ENCODE measurements at places on chromosomes 2 and 18.

DNA sequence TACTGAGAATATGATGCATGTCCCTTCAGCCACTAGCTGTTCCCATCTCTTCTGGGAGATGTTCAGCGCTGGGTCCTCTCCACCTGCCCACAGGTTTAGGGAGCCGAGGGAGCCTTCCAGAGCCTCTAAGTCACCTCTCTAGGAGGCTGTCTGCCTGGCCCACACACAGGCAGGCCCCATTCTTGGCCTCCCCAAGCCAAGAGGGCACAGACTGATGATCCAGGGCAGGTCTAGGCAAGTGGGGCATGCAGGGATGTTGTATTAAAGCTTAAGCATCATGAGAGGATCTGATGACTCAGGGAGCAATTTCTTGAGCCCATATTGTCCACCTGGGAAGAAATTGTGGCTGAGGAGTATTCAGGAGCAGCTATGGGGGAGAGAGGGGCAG lies 19.9 kb downstream of the TMSB10 start:
- no peak for DNase-seq

DNA sequence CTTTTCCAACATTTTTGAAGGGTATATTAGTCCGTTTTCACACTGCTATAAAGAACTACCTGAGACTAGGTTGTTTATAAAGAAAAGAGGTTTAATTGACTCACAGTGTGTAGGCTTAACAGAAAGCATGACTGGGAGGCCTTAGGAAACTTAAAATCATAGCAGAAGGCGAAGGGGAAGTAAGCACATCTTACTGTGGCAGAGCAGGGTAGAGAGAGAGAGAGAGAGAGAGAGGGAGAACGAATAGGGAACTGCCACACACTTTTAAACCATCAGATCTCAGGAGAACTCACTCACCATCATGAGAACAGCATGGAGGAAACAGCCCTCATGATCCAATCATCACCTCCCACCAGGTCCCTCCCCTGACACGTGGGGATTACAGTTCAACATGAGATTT lies 420.3 kb downstream of the SOCS6 start:
- DNase-seq: no peak

DNA sequence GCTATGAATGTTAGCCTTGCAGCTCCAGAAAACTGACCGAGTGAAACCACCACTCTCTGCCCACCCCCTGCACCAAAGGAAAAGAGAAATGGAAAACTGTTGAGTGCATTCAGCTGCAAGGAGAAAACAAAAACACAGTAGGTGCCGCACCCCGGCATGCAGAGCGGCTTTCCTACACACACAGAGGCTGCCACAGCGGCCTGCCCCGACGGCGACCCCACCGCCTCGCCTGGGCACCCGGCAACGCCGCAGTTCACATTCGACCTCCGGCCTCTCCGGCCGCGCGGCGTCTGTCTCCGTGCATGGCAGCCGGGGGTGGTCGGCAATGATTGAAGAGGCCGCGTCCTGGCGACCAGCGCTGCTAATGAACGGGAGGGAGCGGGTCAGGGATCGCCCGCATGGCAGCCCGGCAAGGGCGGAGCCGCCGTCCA lies 417.1 kb upstream of the SALL3 start:
- DNase-seq: no peak

DNA sequence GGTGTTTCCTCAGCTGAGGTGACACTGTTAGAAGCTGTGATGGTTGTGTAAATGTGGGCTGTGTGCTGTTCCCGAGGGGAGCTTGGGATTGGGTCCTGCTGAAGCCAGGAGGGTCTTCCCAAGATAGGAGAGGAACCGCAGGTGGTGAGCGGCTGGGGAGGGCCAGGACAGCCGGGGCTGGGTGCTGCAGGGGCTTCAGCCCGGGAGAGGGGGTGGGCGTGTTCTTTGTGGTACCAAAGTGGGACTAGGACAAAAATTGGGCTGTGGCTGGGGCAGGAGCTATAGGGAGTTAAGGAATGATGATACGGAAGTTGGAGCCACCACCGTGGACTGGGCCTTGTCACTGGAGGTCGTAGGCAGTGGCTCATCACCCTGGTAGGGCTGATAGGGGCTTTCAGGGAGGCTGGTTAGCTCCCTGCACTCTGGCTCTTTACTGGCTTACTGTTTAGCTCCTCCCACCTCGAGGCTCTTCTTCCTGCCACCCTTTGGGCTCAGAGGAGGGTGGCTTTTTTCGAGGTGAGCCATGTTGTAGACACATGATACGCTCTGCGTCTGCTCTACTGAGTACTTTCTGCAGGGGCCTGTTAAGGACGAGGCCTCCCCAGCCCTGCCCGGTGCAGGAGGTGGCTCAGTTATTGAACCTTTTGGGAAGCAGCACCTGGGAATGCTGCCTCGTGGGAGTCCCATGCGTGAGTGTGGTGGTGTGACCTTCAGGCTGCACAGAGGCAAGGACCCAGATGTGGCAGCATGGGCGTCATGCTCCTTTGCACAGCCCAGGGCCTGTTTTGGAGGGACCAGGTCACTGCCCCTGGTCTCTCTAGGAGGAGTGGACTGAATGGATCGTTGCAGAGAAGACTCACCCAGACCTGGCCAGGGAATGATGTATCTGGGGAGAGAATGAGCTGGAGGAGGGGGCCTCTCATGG lies 21.6 kb downstream of the ASB1 start:
- DNase-seq: no peak

- no peak for DNase-seq
Observed at GRCh38 chr2:121471532-121472469, 58.9 kb upstream of the RNU4ATAC start.

GRCh38 chr18:32420084-32420750 lies 50.5 kb downstream of the GAREM1 start:
- no peak for DNase-seq

GRCh38 chr2:68009526-68009925 lies 53.3 kb downstream of the C1D start:
- DNase-seq: no peak

- DNase-seq: no peak
Observed at GRCh38 chr2:96574364-96574763, 37.8 kb downstream of the ARID5A start.

GRCh38 chr18:11175266-11175979 lies 26.1 kb upstream of the PIEZO2 start:
- DNase-seq: no peak

- DNase-seq: no peak
Observed at GRCh38 chr2:21924640-21925285, 801.0 kb downstream of the TDRD15 start.

- DNase-seq: no peak
Observed at GRCh38 chr2:207491956-207492355, 37.8 kb upstream of the CREB1 start.

DNA sequence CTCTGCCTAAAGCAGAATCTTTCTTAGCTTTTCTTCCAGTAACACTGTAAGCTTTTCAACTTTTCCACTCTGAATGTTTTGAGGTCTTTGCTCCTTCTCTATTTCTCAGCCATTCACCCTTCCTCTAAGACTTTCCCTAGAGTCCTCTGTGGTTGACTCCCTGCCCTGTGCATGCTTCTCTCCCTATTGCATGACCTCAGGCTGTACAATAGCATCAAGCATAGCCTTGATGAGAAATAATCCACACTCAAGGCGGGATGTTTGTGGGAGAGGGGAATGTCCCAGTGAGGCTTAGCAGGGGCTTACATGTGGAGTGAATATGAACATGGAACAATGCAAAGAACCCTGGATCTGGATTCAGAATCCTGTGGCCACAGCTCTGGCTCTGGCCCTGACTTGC lies 48.4 kb upstream of the IGFBP5 start:
- no peak for DNase-seq

DNA sequence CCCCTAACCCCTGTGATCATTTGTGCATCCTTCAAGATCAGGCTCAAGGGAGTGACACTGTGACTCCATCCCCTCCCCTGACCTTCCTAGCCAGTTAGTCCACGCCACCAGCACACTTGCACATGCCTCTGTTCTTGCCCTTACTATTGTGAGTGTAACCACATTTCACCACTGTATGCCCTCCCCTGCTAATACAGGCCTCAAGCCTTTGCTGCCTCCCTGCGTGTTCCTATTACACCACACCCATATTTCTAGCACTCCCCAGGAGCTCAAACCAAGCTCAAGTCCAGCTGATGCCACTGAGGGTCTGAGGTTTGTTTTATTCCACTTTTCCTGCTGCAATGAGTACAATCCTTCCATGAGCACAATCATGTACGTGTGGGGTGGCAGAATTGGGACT lies 288.9 kb upstream of the FBXO11 start:
- no peak for DNase-seq

GRCh38 chr2:40859617-40860016 lies 407.7 kb upstream of the SLC8A1 start:
- DNase-seq: no peak

Data from GF-D8 (cell line).